ENCODE measurements at places on chromosomes 5 and 9. TPM values are rescaled to one million over a fixed set of nuclear protein-coding genes. Genes with fewer than 3 reads are reported as not detected.

- no peak for DNase-seq
Measured at GRCh38 chr9:35791297-35791921, at the start of gene NPR2. Gene NPR2, plus strand, starts transcription at chr9:35791591. Its CDS starts 818 bp downstream, at chr9:35792409.

- no peak for DNase-seq
Measured at GRCh38 chr5:152568016-152568415, 162.9 kb upstream of the NMUR2 start.

GRCh38 chr9:1461812-1462211, 411.7 kb downstream of the DMRT2 start:
- no peak for DNase-seq

DNA sequence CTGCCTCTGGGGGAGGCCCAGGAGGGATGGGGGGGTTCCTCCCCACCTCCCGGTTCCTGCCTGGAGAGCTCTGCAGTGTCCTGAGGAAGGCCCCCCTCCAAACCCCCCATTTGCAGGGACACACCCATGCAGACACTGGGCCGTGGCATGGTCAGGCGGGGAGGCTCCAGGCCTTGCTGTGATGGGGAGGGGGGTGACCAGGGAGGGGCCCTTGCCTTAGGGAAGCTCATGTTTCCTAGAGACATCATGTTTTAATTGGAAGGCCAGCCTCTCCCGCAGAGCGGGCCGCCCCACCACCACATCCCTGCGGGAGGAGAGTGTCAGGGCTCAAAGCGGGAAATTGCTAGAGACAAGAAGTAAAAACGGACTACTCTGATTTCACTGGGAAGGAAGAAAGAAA, 12.0 kb downstream of the PRRX2 start:
- DNase-seq: peak; percentile 37

The APBA1 gene
- 1.8 TPM for total RNA-seq

The GRAMD2B gene
- total RNA-seq: 7.1 TPM

Data from pancreas (tissue), 10 donors.